ENCODE measurements at places on chromosomes 4 and X.

GRCh38 chrX:70354716-70355115 lies 64.8 kb downstream of the KIF4A start:
- DNase-seq, result no peak

DNA sequence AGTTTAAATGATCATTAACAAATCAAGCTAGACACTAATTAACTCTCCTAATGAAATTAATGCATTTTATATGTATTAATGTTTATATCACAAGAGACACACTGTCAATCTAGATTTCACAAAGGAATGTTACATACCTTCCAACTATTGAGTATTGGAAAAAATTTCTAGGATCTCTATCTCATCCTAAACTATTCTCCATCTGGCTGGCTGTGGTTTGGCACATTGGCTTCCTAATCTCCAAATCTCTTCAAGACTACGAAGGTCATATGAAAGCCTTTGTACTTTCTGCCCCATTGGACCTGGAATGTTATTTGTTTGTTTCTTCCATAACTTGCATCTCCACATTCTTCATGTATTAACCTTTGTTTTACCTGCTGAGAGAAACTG lies 1160.0 kb downstream of the ADGRL3 start:
- DNase-seq, result no peak

DNA sequence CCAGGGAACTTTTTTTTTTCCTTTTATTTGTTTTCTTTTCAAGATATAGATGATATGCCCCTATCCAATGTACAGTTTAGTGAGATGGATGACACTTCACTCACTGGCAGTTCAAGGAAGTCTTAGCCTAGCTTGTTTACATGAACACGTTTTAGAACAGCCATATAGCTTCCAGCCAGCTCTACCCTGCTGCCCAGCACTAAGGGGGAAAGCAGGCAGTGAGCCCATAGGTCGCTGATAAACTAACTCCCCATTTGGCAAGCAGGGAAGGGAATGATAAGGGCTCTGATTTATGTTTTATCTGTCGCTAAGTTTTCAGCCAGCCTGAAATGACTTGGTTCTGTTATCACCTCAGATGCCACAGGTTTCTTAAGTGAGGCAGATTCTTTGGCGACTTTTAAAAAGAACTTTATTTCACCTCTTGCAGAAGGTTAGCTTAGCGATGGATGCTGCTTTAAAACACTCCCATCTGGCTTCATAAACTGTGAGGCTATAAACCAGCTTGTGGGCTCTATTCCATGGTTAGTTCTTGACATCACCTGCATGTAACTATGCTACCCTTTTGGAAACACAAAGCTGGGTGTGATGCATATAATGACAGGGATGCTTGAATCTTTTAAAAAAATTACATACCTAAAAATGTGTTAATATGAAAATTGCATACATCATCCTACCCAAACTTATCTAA lies 348.4 kb downstream of the FBXO8 start:
- DNase-seq, result no peak

GRCh38 chr4:128130621-128131020 lies 69.5 kb downstream of the LARP1B start:
- no peak for DNase-seq

DNA sequence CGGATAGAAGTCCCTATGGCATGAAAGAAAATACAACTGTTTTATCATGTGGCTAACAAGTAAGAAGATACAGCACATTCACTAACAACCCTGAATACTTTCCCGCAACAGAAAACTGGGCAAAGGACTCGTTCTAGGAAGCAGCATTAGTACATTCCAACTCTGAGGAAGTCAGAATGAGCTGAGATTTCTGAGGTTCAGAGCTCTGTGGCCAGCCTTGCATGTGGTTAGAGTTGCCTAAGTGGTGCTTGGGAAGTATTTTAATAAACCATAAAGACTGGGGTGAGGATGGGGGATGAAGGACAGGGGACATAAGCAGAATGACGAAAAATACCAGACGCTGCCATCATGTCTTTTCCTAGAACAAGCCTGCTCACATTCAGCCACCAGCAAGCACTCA lies 82.2 kb downstream of the EFHC2 start:
- DNase-seq, result no peak

DNA sequence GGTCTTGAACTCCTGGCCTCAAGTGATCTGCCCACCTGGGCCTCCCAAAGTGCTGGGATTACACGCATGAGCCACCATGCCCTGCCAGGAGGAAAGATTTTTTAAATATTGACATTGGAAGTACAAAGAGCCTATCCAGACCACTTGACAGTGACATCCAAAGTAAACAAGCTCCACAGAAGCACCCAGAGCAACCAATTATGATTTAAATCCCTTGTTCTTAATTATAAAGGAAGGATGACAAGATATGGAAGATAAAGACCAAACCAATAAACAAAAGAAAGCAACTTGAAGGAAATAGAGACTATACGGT lies 27.7 kb upstream of the RPL34 start:
- no peak for DNase-seq

GRCh38 chrX:40298069-40298468 lies 200.3 kb upstream of the BCOR start:
- no peak for DNase-seq

DNA sequence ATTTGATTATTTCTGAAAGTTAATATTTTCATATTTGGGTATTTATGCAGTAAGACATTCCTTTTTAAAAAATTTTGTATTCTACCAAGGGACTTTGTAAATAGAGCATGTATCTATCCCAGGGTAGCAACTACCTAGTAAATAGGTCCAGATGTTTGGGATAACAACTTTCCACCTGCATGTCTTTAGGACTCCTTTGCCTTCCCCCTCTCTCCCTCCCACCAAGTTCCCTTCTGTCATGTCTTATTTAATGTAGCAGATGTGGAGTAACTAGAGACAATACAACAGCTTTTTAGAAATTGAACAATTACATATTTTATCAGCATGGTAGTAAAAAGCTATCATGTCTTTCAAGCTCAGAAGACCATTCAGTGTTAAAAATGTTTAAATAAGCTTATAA lies 821.0 kb downstream of the C4orf33 start:
- DNase-seq, result no peak

DNA sequence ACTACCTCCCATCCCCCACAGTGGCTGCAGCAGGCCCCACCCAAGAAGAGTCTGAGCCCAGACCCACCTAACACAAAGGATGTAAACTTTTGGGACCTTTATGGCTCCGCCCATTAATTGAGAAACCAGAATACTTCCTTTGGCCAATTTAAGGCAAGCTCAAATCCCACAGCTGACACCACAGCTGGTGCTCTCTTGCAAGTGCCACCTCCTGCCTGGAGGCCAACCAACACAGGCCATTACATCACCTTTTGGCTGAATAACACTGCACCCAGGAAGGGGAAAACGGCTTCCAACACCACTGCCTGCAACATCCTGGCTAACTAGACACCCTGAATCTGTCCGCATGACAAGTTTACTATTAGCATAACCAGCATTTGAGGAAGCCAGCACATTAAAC lies 248.8 kb downstream of the PRDM5 start:
- no peak for DNase-seq

DNA sequence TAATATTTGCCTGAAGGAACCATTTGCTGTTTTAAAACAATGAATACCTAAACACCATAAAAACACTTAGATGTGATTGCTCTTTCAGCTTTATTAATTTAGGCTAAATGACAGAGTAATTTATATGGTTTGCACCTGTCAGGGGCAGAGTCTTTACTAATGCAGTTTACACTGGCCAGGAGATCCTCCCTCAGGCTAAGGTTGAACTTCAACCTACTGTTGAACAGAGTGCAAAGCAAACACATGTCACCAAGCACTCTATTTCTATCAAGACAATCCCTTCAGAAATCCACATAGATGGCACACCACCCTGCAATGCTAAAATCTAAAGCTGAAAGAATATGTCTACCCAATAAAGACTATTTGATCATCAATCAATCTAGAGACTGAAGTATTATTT lies 147.3 kb downstream of the KLHL13 start:
- DNase-seq, result no peak

GRCh38 chr4:186770481-186771175 lies 47.0 kb upstream of the FAT1 start:
- no peak for DNase-seq

DNA sequence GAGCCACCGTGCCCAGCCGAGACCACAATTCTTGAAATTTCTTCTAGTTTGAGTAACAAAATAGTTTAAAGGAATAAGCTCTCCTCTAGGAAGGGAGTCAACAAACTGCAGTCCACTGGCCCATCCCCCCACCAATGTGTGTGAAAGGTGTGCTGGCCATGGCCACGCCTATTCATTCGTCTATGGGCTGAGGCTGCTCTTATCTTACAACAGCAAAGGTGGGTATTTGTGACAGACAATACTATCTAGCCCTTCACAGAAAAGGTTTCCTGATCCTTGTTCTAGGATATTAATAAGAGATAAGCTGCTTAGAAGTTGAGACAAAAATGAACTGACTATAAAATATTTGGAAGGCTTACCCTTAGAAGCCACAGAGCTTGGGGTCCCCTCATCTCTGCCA lies 41.2 kb downstream of the BEND2 start:
- no peak for DNase-seq

DNA sequence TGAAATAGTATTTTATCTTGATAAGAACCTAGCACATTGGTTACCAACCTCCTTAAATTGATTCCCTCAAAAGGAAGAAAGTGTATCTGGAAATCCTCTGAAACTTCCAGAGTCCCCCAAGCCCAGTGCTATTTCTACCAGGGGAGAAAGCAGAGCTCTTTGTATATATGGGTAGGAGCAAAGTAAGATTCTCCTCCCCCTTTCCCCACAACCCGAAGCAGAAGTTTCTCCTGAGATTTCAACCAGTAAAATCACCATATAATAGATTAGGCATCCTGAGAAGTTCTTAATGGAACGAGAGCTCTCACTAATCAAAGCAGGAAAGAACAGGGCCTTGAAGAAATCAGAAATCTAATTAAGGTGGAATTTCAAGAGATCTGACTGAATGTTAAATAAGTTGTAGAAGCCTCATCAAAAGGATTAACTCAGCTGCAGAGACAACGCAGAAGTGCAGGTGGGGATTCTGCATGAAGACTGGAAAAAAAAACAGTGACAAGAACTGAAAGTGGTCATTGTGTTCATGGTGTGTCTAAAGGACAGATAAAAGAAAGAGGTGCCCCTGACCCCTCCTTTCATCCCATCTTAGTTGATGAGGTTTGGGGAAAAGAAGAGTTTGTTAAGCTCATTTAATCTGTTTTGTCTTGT lies 39.1 kb downstream of the VSIG4 start:
- no peak for DNase-seq

DNA sequence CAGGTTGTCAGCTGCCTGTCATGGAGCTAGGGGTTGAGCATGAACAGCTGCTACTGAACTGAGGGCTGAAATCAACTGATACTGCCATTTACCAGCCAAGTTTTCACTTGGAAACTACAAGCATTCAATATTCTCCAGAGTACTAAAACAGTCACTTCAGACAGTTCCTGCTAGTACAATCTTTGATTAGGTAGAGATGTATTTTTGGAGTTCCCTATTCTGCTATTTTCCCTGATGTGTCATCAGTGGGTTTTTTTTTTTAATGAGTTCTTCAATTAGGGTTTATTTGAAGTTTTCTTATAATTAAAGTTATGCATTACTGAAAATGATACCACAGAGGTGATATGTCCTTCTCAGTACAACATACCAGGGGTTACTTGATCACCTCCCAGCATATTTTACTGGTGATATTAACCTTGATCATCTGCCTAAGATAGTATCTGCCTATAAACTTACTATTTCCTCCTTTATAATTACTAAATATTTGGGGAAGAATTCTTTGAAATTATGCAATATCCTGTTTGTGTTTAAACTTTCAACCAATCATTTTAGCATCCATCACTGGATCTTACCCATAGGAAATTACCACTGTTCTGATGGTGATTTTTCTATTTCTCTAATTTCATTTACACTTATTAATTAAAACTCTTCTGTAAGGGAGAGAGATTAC lies 13.6 kb downstream of the PDCL2 start:
- no peak for DNase-seq

DNA sequence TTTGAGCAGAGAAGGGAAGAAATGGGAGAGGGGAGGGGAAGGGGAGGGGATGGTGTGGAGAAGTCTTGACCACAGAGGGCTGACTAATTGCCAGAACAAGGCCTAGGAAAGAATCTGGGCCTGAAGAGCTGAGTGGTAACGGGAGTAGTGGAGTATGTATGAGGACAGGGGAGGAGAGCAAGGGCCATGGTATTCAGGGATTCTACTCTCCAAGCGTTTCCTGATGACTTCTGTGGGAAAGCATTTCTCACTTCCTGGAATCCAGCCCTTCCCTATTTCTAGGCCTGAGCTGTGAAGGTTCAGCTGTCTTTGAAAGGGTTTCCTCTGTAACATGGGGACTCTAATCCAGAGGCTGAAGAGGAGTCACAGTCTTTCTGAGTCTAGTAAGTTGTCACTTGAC lies 19.7 kb upstream of the SOX3 start:
- DNase-seq, result no peak

DNA sequence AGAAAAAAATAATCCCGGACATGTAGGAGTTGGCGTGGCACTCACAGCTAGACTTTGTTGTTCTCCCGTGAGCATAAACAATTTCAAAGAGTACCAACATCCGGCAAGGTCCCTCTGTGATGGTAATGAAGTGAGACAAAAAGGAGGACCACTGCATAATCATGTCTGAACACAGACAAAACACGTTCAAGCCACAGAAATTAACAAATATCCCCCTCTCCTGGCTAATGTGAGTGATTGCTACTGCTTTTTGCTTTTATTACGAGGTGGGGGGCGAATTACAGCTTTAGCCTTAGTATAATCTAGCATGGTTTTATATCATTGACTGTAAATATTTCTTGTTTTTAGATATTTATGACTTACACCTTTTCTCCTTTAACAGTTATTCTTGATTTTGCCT lies 118.5 kb downstream of the PLS3 start:
- no peak for DNase-seq
